Osteocyte (in vitro differentiated cells): ENCODE measurements at places on chromosomes 4 and X. TPM values are rescaled to one million over a fixed set of nuclear protein-coding genes. Genes with fewer than 3 reads are reported as not detected.

Gene RPA4
- 0.24 and 0.56 TPM in 2 replicates for total RNA-seq

GRCh38 chr4:79241846-79242245, 84.0 kb downstream of the NAA11 start:
- H3K27ac ChIP-seq, result no peak overlapping the region
- H3K4me3 ChIP-seq, result no peak overlapping the region
- DNase-seq, result no peak
- H3K36me3 ChIP-seq, result no peaks in the 10 kb centered on the region

- H3K4me1 ChIP-seq, result peaks cover 38% of the 10 kb centered on the region
- DNase-seq, result no peak
- no peak overlapping the region for H3K4me3 ChIP-seq
- no peaks in the 10 kb centered on the region for H3K36me3 ChIP-seq
- no peak overlapping the region for H3K27ac ChIP-seq
These were observed 106.8 kb upstream of the MAMLD1 start for GRCh38 chrX:150256297-150256650.

DNA sequence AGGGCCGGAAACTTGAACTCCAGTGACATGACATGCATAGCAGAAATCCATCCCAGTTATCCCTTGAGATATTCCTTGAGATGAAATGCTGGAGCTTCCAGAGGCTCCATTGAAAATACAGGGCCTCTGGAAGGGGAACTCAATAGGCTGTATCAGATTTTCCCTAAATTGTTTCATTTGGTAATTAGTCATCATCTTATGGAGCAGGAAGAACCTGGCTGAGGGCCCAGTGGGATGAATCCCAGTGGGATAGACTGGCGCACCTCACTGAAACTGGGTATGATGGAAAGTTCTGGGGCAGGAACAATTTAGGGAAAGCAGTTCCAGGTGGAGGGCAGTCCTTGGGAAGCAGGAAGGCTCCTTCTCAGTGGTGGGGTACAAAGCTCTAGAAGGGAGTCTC, 307.8 kb upstream of the DIPK2B start:
- DNase-seq, result no peak
- H3K36me3 ChIP-seq, result no peaks in the 10 kb centered on the region
- H3K4me3 ChIP-seq, result no peak overlapping the region
- peaks cover 39% of the 10 kb centered on the region for H3K4me1 ChIP-seq

- peak overlapping the region; percentile 95 for H3K27ac ChIP-seq
- no peak for DNase-seq
- H3K27me3 ChIP-seq, result no peaks in the 10 kb centered on the region
- no peak overlapping the region for H3K4me3 ChIP-seq
These were observed 9.5 kb downstream of the FRMD7 start for GRCh38 chrX:132118358-132118757.

DNA sequence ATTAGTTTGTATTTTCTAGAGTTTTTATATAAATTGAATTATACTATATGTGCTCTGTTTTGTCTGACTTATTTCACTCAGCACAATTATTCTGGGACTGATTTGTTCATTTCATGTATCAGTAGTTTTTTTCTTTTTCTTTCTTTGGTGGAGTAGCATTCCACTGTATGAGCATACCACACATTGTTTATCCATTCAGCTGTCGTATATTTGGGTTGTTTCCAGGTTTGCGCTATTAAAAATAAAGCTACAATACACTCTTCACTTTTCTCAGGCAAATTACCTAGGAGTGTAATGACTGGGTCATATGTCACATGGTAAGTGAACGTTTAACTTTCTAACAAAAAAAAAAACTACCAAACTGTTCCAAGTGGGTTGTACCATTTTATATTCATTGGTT, 9.6 kb upstream of the OTUD4 start:
- no peak overlapping the region for H3K27ac ChIP-seq
- peaks cover 17% of the 10 kb centered on the region for H3K27me3 ChIP-seq
- H3K4me1 ChIP-seq, result no peaks in the 10 kb centered on the region
- no peaks in the 10 kb centered on the region for H3K36me3 ChIP-seq

Gene ANXA5
- total RNA-seq, result 477 and 488 TPM in 2 replicates

Gene GABRG1
- total RNA-seq, result not detected in 2 replicates

DNA sequence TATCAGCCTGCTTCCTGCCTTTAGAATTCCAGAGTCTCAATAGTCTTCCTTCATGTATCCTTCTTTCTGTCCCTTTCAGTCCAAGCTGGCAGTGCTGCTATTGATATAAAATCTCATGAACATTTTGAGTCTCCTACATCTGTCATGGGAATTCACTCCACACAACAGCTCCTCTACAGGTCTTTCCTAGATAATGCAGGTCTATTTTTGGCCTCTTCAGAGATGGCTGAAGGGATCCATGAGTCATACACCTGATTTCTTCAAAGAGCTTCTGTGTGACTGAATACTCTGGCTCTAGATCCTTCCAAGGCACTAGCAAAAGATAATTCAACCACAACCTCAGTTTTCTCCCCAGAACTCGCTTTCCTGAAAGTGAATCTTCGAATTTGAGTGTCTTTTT, 115.4 kb downstream of the STPG2 start:
- no peak overlapping the region for H3K27ac ChIP-seq
- no peaks in the 10 kb centered on the region for H3K4me1 ChIP-seq
- H3K36me3 ChIP-seq, result no peaks in the 10 kb centered on the region
- no peaks in the 10 kb centered on the region for H3K27me3 ChIP-seq

DNA sequence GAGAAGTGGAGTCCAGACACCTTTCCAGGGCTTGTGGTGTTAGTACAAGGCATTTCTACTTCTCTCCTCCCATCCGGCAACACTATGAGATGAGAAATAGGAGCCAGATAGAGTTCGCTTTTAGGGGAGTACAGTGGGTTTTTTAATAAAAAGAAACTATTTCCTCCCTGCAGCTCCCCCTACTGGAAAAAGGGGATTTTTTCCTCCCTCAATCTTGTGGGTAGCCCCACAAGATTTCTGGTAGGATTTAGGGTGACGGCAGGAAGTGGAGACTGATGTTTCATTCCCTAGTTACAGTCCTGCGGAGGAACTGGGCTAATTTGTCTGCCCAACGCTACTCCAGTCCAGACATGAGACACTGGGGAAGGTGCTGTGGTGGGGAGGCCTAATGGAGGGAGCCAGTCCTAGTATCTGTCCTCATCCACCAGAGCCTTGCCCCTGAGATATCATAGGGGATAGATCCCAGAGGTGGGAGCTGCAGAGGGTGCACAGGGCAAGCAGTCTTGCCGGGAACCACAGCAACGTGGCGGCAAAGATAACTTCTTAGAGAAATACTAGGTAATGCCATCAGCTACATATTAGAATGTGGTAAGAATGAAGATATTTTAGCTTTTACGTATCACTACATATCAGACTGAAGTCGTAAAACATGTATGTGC, 45.5 kb upstream of the PRKG2 start:
- H3K4me3 ChIP-seq, result no peak overlapping the region
- no peak overlapping the region for H3K27ac ChIP-seq
- H3K4me1 ChIP-seq, result peaks cover 13% of the 10 kb centered on the region
- H3K27me3 ChIP-seq, result no peaks in the 10 kb centered on the region
- no peak for DNase-seq

Gene GPC4
- total RNA-seq, result 98.0 and 101 TPM in 2 replicates

Gene SLC26A1
- total RNA-seq, result 0.78 and 0.83 TPM in 2 replicates

- peaks cover 3% of the 10 kb centered on the region for H3K4me1 ChIP-seq
- no peaks in the 10 kb centered on the region for H3K36me3 ChIP-seq
- peaks cover 11% of the 10 kb centered on the region for H3K27me3 ChIP-seq
- no peak overlapping the region for H3K27ac ChIP-seq
- H3K4me3 ChIP-seq, result no peak overlapping the region
These were observed 107.6 kb downstream of the DLG3 start for GRCh38 chrX:70552130-70552704.

- H3K27me3 ChIP-seq, result no peaks in the 10 kb centered on the region
- no peak for DNase-seq
- no peaks in the 10 kb centered on the region for H3K36me3 ChIP-seq
- no peak overlapping the region for H3K4me3 ChIP-seq
- H3K27ac ChIP-seq, result peak overlapping the region; percentile 75
These were observed 81.9 kb downstream of the ATP11C start for GRCh38 chrX:139850968-139851367.

Gene DDX60
- total RNA-seq, result 15.7 and 16.6 TPM in 2 replicates

GRCh38 chr4:69214716-69215115, at the start of gene UGT2B11:
Gene UGT2B11 (minus strand): TSS chr4:69214748. CDS start chr4:69214722, 26 bp downstream.
- no peak within 1 kb of the TSS for H3K27ac ChIP-seq
- no peaks in the 10 kb centered on the region for H3K36me3 ChIP-seq
- no peaks in the 10 kb centered on the region for H3K27me3 ChIP-seq
- no peaks in the 10 kb centered on the region for H3K4me1 ChIP-seq

Gene ASB9
- not detected in 2 replicates for total RNA-seq

Gene FGD1
- total RNA-seq, result 29.0 and 29.5 TPM in 2 replicates

Gene CXCL10
- total RNA-seq, result not detected in 2 replicates

- H3K27me3 ChIP-seq, result no peaks in the 10 kb centered on the region
- H3K27ac ChIP-seq, result no peak overlapping the region
- no peak for DNase-seq
- no peak overlapping the region for H3K4me3 ChIP-seq
- H3K4me1 ChIP-seq, result no peaks in the 10 kb centered on the region
- peaks cover 6% of the 10 kb centered on the region for H3K36me3 ChIP-seq
These were observed 17.5 kb upstream of the RGN start for GRCh38 chrX:47060708-47061107.

- no peaks in the 10 kb centered on the region for H3K27me3 ChIP-seq
- no peak overlapping the region for H3K27ac ChIP-seq
- H3K4me1 ChIP-seq, result peaks cover 62% of the 10 kb centered on the region
- H3K4me3 ChIP-seq, result no peak overlapping the region
- DNase-seq, result no peak
These were observed 17.6 kb downstream of the PDGFC start for GRCh38 chr4:156953951-156954350.

DNA sequence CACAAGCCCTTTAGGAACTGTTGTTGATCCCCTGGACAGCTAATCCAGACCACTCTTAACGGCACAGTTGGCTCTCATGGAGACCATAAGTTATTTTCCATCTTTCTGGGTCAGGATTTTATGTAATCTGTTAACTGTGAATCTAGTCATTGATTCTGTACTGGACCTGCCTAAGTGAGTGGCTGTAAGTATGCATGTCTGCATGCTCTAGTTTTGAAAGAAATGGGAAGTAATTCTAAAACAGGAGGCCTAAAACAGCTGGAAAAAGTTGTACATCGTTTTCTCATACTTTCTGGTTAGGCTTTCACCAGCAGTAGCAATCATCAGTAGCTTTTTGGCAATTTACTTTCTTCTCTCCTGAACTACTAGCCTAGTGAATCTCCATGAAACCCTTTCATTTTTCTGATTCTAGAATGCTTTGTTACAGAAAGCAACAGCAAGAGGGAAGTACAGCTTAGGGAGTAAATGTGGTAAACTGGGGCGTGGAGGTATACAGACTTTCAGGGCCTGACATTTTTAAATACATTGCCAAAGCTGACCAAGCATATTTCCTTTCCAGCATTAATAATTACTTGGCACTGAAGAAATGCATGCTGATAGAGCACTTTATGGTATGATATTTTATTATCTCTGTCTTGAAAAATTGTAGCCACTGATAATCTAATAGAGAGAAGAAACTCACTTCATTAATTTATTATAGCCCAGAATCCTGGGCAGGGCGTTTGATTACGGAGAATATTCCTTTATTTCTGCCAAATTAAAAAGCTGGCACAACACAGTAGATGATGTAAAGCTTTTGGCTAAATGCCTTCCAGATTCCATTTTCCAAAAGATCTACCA, 202.7 kb downstream of the BANK1 start:
- no peak overlapping the region for H3K4me3 ChIP-seq
- peaks cover 15% of the 10 kb centered on the region for H3K4me1 ChIP-seq
- no peak for DNase-seq
- no peaks in the 10 kb centered on the region for H3K36me3 ChIP-seq
- H3K27ac ChIP-seq, result no peak overlapping the region

DNA sequence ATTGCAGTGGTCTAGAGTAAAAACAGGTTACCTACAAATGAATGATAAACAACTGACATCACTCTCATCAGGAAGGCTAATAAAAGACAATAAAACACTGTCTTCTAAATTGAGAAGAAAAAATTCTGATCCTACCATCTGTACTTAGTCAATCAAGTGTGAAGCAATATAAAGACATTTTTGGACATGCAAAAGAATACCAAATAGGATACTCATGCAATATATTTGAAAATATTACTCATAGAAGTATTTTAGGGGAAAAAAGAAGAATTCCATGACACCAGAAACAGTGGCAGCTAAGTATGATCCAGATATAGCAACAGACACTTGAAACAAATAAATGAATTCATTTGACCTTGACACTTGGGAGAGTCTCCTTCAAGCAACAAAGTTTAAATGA, 63.8 kb upstream of the FAM120C start:
- peaks cover 10% of the 10 kb centered on the region for H3K4me1 ChIP-seq
- H3K27ac ChIP-seq, result no peak overlapping the region
- H3K36me3 ChIP-seq, result no peaks in the 10 kb centered on the region
- no peaks in the 10 kb centered on the region for H3K27me3 ChIP-seq

- H3K27me3 ChIP-seq, result no peaks in the 10 kb centered on the region
- H3K36me3 ChIP-seq, result peaks cover 5% of the 10 kb centered on the region
These were observed 1.5 kb downstream of the GSTCD start for GRCh38 chr4:105710012-105710600.

Gene GATA1
- not detected in 2 replicates for total RNA-seq

Gene TAF7L
- total RNA-seq, result 0.24 TPM in 1 of 2 replicates, not detected in the other

GRCh38 chrX:44705817-44706551, 137.8 kb upstream of the DUSP21 start:
- H3K27ac ChIP-seq, result no peak overlapping the region
- no peaks in the 10 kb centered on the region for H3K4me1 ChIP-seq
- no peaks in the 10 kb centered on the region for H3K27me3 ChIP-seq

Gene SMIM10
- 3.2 and 3.3 TPM in 2 replicates for total RNA-seq

DNA sequence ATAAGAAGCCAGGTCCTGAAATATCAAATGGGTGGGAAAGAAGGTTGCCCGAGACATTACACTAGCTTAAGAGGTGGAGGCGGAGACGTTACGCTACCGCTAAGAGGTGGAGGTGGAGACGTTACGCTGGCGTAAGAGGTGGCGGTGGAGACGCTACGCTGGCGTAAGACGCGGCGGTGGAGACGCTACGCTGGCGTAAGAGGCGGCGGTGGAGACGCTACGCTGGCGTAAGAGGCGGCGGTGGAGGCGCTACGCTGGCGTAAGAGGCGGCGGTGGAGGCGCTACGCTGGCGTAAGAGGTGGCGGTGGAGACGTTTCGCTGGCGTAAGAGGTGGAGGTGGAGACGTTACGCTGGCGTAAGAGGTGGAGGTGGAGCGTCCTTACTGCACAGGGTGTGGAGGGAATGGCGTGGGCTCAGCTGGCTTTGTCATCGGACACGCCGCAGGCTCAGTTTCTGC, 12.8 kb downstream of the CYP4V2 start:
- peaks cover 4% of the 10 kb centered on the region for H3K36me3 ChIP-seq
- no peak overlapping the region for H3K27ac ChIP-seq
- no peak for DNase-seq

DNA sequence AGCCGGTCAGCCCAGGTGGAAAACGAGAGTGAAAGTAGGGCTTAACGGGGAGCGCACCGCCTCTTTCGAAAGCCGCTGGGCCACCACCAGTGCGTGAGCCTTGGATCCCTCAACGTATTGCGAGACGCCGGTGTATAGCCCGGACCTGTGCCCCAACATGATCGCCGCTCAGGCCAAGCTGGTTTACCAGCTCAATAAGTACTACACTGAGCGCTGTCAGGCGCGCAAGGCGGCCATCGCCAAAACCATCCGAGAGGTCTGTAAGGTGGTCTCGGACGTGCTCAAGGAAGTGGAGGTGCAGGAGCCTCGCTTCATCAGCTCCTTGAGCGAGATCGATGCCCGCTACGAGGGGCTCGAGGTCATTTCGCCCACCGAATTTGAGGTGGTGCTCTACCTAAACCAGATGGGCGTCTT, 929 bp downstream of the MAB21L2 start:
- peaks cover 33% of the 10 kb centered on the region for H3K4me1 ChIP-seq
- H3K27me3 ChIP-seq, result no peaks in the 10 kb centered on the region
- DNase-seq, result no peak

- H3K36me3 ChIP-seq, result no peaks in the 10 kb centered on the region
- H3K4me3 ChIP-seq, result peak within 1 kb of the TSS; percentile 72
- H3K27ac ChIP-seq, result no peak within 1 kb of the TSS
- DNase-seq, result peak; percentile 91
These were observed at the start of gene SLC9A7 for GRCh38 chrX:46758956-46759644. Gene SLC9A7 (minus strand): TSS chrX:46759118. CDS start chrX:46759029, 89 bp downstream.

Gene SUPT20HL1
- not detected in 2 replicates for total RNA-seq
